ENCODE measurements at places on chromosomes 1 and 21.
A peak's percentile ranks its signal among the peaks of the same experiment; 100 is the strongest.

DNA sequence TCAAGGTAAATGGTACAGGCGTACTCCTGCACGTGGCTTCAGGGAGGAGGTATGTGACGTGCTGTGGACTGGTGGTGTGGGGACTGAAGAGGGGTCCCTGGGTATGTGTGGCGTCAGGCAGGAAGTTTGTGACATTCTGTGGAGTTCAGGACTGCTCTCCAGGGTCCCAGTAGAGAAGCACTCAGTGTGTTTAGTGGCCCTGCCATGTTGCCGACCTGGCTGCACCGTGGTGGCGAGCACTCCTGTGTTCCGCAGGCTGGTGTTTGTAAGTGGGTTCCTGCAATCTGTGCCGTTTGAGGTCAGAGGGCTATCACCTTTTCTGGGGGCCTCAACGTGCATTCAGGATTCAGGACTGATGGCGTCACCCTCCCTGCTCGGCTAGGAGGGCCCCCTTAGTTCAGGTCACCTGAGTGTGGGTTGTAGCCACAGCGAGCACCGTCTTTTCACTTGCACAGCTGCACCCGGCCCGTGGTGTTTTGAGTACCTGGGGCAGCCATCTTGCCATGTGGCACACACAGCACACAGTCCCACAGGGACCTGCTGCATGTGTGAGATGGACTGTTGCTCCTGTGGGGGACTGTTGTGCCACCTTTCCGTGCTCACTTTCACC lies 26.5 kb downstream of the SNAP47 start:
- no peak for DNase-seq

GRCh38 chr1:212738330-212738729 lies 38.7 kb upstream of the BATF3 start:
- no peak for DNase-seq

DNA sequence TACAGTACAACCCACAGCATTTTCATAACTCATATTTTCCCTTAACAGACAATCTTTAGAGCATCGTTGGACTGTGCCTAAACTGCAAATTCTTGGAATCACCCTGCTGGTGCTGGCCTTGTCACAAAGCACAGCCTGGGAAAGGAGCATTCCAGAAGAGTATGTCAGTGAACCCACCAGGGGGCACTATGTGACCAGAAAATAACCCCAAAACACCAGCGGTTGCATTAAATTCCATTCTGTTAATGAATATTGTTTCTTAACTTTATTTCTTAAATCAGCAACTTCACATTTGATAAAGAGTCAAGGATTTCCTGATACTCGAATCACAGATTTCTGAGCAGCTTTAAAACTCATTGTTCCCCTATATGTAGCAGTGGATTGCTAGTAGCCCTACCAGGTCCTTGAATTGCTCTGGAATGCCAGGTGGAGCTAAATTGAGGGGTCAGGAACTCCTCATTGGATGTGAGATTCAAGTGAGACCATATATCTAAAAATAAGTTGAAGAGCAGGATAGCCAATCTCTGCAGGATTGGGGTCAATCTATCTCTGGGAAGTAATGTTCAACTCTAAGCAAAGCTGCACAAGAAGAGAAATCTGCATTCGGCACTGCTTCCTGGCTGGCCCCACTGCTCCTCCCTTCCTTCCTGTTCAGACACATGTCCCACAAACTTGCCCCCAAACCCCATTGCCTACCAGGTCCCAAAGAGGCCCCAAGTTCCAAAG lies 12.7 kb upstream of the RAB4A start:
- peak; percentile 40 for DNase-seq

GRCh38 chr1:111497592-111497991 lies 5.8 kb downstream of the ADORA3 start:
- DNase-seq, result peak; percentile 91

DNA sequence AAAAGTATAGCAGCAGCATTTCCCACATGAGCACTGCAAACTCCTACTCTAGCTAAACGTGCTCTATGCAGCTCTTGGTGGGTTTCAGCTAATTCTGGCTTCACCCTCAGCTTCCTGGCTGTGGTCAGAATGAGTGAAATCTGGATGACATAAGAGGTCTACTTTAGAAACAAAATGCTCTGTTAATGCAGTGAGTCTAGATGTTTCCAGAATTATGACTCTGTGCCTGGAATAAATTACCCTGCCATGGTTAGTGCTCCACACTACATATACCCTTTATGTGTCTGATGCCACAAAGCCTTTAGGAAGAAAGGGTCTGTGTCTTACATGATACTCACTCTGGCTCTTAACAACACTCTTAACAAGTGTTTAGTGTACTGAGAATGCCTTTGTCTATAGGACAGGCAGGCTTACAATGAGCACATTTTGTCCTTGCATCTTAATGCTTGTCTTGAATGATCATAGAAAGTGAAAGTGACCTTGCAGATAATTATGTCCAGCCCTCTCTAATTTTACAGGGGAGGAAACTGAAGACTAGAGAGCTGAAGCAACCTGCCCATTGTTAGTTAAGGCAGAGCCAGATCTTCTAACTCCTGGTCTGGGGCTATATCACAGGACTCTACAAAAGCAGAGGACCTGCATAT lies 9.2 kb downstream of the S100A10 start:
- DNase-seq, result peak; percentile 81

GRCh38 chr1:85047472-85048295 lies 616 bp downstream of the MCOLN3 start:
- DNase-seq, result no peak

DNA sequence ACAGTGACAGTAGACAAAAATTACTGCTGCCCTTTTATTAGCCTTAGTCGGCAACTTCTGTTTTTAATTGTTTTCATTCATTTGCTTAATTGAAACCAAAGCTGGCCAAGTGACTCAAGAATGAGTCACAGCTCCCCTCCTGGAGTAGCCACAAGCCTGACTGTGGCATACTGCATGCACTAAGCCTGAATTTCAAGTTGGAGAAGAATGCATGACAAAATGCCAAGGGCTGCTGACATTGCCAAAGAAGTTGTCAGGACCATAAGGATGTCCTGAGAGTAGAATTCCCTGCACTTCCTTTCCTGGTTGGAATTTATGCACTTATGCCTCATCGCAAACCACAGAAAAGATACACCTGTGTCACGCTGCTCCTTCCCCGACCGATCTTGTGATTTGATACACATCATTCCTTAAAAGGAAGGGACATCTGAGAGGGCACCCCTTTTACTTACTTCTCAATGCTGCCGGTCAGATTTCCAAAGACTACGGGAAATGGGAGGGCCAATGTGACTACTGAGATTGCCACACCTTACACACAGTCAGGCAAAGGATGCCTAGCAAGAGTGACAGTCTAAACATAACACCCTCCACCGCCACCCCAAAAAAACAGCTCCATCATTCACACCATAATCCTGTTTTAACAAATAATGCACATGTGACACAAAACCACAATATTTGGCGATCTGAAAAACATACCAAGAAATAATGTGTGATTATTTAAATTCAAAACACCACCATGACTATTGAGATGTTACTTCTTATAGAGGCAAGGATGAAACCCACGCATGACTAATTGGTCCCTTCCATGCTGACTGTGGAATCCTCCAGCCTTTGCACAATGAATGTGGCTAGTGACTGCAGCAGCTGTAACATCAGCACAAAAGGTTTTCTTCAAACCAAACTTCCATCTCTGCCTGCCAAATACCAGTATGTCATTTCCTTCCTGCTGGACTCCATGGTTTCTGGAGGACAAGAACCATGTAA lies 28.2 kb downstream of the VAV3 start:
- peak; percentile 92 for DNase-seq

DNA sequence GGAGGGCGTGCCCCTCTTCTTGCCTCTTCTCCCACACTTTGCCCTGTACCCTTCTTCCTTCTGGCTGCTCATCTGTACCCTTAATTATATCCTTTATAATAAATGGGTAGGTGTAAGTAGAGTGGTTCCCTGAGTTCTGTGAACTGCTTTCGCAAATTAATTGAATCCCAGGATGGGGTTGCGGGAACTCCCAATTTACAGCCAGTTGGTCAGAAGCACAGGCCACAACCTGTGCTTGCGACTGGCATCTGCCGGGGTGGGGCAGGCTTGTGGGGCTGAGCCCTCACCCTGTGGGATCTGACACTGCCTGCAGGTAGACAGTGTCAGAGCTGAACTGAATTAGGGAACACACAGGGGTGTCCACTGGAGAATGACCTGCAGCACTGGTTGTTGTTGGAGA lies 244.9 kb downstream of the KCNJ6 start:
- no peak for DNase-seq

DNA sequence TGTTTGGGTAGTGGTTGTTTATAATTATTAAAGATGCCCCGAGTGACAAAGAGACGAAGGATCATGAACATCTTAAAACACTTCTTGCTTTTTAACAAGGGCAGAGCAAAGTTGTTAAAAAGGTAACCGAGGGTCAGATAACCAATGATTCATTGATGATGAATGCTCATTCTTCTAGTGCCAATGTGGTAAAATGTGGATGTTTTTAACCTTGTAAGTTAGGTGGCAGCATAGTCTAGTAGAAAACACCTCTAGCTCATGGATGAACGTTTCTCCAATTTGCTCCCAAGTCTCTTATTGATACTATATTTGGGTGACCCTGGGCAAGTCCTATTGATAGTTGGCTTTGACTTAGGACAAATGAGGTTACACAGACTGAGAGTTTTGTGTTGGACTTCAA lies 167.9 kb downstream of the KIF26B start:
- no peak for DNase-seq

GRCh38 chr1:109513110-109513710 lies 3.7 kb upstream of the AMIGO1 start:
- no peak for DNase-seq

DNA sequence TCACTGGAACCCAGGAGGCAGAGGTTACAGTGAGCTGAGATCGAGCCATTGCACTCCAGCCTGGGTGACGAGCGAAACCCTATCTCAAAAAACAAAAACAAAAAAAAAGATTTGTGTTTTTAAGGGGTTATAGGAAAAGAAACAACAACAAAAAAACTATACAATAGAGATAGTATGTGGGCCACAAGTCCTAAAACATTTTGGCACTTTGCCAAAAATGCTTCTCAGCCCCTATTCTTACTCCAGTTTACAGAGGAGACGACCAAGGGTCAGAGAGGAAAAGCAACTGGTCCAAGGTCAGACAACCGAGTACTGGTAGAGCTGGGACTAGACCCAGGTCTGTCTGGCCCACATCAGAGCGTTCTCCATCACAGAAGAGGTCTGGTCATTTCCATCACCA lies 3.0 kb downstream of the FBXO44 start:
- no peak for DNase-seq

DNA sequence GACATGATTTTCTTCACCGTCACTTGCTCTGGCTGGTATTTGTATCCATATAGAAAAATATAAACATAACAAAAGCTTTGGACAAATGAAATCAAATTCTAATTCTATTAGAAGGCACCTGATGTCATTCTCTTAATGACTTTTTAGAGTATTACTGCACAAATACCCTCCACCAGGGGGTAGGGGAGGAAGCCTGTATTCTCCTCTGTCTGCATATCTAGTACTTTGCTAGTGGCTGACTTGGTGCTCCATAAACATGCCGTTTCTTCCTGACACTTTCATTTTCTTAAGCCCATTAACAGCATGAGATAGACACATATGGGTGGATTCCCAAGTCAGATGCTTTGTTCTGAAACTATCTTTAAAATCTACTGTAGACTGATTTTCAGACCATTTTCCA lies 20.6 kb upstream of the KCNJ15 start:
- DNase-seq, result no peak

- no peak for DNase-seq
These were observed 388.1 kb upstream of the VAMP3 start for GRCh38 chr1:7382971-7383370.

GRCh38 chr1:5975133-5975880 lies 16.9 kb downstream of the NPHP4 start:
- DNase-seq, result peak; percentile 85

- DNase-seq, result no peak
These were observed 42.1 kb downstream of the MYOM3 start for GRCh38 chr1:24069817-24070216.

DNA sequence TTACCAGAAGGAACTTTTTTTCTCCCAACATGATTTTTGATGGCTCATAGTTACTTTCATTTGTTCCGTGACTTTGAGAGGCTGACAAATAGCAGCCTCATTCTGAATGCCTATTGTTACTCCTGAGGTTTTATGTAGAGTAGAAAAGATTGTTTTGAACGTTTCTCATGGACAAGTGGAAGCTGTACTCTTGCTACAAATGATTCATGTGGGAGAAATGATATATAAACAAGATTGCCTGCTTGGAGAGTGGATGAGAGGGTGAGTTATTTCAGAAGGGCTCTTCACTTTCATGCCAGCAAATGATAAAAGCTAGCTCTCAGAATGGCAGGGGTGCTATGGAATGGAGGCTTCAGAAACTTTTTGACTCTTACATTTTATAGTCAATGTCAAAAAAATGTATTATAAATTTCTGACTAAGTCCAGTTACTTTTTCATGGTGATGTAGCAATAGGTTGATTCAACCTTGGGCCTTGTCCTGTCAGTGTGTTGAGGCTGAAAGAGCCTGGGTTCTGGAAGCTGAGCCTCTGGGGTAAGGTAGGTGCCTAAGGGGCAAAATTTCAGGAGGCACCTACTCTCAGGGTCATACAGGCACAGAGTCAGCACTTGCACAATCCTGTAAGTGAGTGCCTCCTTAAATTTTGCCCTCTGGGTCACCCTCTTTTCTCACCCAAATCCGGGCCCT lies 19.4 kb downstream of the JUN start:
- no peak for DNase-seq

- DNase-seq, result no peak
These were observed 90.9 kb downstream of the IER5 start for GRCh38 chr1:181179279-181179986.

DNA sequence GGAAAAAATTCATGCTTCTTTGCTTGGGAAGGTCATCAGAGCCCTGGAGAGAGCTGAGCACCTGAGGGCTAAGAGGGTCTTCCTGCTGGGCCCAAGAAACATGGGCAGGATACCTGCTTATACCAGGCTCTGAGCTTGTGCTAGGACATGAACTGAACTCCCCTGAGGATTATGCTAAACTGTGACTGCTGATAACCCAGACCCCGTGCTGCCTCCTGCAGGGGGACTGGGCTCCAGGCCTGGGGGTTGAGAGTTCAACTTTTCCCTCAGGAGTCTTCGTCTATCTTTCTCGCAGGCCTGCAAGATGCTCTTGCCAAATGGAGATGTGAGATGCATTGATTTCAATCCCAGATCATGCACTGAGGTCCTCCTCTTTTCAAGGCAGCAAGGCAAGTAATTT lies 368.5 kb downstream of the HHAT start:
- no peak for DNase-seq

DNA sequence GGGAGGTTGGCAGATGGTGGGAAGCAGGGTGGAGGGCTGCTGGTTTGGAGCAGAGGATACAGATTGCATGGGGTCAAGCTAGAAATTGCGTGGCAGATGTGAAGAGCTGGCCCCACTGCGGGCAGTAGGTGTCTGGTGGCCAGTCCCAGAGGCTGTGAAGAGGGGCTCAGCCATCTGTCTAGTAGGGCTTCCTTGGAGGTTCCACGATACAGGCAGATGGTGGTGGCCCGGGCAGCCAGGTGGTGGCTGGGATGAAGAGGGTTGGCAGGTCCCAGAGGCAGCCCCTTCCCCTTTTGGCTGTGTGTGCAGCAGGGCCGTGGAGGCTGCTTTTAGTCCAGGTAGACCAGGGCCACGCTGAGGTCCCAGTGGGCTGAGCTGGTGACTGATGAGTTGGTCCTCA lies 16.6 kb downstream of the PSEN2 start:
- no peak for DNase-seq

- no peak for DNase-seq
These were observed 23.2 kb upstream of the SLC30A1 start for GRCh38 chr1:211601982-211602670.
